CD4-positive, alpha-beta T cell treated with Interleukin-17A for 4 hours (primary cell): ENCODE measurements at places on chromosomes 7 and 10.

GRCh38 chr10:77310288-77310840 lies 327.2 kb downstream of the KCNMA1 start:
- no peak for DNase-seq

DNA sequence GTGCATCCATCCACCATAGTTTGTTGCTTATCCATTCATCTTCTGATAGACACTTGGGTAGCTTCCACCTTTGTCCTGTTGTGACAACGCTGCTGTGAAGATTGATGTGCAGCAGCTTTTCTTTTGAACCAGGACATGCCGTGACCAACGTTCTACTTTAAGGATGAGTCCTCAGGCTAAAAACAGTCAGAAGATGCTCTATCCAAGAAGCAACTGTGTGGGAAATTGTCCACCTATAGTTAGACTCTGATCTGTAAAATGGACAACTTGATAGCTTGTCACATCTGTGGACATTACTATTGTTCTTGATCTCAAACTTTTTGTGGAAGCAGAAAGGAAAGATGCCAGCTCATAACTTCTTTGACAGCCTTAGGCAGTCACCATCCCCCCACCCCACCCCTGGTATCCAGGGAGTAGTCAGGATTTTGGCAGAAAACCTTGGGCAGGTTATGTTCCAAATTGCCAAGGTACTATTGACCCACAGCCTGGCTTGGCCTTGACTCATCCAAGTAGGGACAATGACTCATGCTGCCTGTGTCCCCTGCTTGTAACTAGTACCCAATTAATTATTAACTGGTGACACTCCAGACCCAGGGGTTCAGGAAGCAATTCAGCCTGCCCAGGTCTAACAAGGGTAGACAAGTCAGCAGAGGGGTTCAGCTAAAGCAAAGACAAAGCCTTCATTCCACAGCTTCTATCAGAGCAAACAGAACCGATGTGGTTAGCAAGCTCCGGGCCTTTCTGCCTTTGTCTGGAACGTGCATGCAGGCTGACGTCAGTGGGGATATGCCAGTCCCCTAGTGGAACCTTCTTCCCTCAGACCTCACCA lies 99.6 kb upstream of the ANLN start:
- DNase-seq: no peak

GRCh38 chr10:1360011-1360557 lies 303.9 kb downstream of the WDR37 start:
- DNase-seq: no peak

GRCh38 chr7:116229366-116229765 lies 19.0 kb downstream of the TES start:
- no peak for DNase-seq

DNA sequence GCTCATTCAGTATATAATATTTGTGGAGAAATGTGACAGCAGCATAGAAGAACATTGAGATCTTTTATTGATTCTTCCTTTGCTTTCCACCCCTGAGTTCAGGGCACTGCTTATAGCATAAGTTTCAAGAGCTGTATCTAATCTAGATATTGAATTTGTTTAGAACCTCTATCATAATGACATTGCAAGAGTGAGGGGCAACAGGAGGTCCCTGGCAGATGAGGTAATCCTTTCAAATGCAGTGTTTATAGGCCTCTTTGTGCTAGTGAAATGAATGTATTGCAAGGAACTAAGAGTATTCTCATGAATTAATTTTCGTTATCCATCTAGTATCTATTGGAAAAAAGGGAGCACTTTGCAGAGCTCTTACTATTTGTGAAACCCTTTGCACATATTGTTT lies 167.2 kb upstream of the FERD3L start:
- no peak for DNase-seq

GRCh38 chr7:39299695-39300094 lies 266.5 kb upstream of the YAE1 start:
- DNase-seq: no peak

GRCh38 chr7:94252971-94253370 lies 141.7 kb upstream of the COL1A2 start:
- no peak for DNase-seq

- no peak for DNase-seq
These were observed 36.5 kb downstream of the ITPRID1 start for GRCh38 chr7:31550432-31550831.

GRCh38 chr7:123608991-123609882 lies 7.6 kb downstream of the ASB15 start:
- DNase-seq: no peak

DNA sequence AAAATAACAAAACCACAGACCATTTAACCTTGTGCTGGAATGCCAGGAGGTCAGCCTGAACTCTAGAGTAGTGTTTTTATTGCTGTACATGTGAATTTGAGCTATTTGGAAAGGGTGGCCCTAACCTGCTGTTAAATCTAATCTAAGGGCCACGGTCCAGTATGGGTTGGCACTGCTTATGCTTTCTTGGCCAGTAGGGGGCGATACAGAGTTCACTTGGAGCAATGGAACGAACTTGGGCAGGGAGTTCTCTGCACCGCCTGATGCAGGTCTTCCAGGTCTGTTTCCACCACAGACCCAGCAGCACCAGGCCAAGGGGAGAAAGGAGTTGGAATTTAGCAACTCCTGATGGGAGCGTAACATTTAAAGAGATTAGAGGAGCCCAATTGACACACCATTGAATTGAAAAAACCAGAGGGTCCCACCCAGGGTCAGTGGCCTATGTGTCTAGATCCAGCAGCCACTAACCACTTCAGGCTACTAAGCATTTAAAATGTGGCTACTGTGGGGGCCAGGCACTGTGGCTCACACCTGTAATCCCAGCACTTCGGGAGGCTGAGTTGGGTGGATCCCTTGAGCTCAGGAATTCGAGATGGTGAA lies 75.7 kb upstream of the EFCAB10 start:
- peak; percentile 82 for DNase-seq

DNA sequence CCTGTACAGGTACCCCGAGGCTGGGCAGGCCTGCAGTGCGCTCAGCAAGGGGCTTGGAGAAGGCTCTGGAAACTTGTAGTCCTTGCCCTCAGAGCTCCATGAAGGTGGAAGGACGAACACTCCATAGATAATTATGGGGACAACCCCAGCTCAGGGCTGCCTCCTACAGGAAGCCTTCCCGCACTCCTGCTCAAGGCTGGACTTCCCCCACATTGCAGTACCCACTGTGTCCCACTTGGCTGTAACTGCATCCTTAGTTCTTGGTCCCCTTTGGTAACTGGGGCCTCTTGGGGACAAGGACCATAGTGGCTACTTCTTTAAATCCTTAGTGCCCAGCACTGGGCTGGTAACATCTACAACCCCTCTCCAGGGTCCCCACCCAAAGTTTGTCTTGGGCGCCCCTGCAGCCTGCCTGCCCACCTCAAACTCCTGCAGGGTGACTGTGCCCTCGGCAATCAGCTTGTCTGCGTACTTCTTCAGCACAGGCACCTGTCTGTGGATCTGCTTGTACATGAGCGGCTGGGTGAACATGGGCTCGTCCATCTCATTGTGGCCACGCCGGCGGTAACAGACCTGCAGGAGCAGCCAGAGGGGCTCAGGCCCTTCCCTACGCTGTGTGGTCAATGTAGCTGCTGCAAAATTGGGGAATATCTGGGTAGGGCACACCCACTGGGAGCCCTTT lies 17.1 kb downstream of the OGDHL start:
- DNase-seq: no peak

GRCh38 chr10:117284716-117285494 lies 44.0 kb downstream of the SLC18A2 start:
- DNase-seq: no peak

DNA sequence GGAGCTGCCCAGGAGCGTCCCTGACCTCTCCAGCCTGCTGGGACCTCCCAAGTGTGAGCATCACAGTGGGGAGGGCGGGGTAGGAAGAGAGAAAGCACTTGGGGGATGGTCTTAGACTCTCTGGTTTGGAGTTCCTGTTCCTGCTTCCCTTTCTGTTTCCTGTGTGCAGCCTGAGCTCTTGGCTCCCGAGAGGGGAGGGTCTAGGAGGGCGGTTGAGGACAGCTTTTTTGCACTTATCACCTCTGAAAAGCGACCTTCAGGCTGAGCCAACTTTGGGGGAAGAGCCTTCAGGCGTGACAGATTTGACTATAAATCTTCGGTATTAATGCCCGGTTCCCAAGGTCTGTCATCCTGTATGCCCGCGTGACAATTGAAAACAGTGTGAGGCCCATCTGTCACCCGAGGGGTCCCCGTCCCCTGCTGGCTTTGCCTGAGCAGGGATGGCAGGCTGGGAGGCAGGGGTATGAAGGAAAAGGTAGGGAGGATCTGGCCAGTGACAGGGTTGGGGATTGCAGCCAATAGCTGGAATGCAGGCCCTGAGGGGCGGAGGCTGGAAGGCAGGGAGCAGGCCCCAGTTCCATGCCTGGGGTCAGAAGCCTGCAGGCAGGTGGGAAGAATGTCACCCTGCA lies 78.6 kb downstream of the CDH23 start:
- DNase-seq: no peak

DNA sequence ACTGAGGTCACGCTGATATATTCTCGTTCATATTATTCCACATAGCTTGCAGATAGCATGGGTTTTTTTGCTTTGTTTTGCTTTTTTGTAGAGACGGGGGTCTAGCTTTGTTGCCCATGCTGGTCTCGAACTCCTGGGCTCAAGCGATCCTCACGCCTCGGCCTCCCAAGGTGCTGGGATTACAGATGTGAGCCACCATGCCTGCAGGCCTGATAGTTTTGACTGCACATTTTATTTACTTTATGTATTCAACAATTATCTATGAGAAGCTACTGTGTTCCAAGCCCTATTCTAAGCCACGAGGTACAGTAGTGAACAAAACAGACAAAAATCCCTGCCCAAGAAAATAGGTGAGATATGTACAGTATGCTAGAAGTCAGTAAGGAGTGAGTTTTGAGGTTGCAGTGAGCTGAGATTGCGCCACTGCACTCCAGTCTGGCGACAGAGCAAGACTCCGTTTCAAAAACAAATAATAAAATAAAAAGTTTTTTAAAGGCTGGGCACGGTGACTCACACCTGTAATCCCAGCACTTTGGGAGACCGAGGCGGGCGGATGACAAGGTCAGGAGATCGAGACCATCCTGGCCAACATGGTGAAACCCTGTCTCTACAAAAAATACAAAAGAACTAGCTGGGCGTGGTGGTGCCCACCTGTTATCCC lies 1.3 kb upstream of the YWHAG start:
- no peak for DNase-seq

GRCh38 chr7:124201768-124202349 lies 169.0 kb upstream of the TMEM229A start:
- DNase-seq: no peak

- DNase-seq: peak; percentile 77
These were observed 940 bp upstream of the PSD start for GRCh38 chr10:102419269-102420180.

GRCh38 chr10:124710266-124710881 lies 33.8 kb downstream of the FAM53B start:
- DNase-seq: no peak

- peak; percentile 69 for DNase-seq
These were observed 88.5 kb upstream of the ATP6V0A4 start for GRCh38 chr7:138886501-138886917.

GRCh38 chr10:90905925-90906324 lies 15.0 kb downstream of the ANKRD1 start:
- no peak for DNase-seq

GRCh38 chr7:33243319-33243881 lies 114.0 kb downstream of the BBS9 start:
- DNase-seq: no peak

- DNase-seq: no peak
These were observed 181.4 kb downstream of the SUGCT start for GRCh38 chr7:40316176-40316575.

DNA sequence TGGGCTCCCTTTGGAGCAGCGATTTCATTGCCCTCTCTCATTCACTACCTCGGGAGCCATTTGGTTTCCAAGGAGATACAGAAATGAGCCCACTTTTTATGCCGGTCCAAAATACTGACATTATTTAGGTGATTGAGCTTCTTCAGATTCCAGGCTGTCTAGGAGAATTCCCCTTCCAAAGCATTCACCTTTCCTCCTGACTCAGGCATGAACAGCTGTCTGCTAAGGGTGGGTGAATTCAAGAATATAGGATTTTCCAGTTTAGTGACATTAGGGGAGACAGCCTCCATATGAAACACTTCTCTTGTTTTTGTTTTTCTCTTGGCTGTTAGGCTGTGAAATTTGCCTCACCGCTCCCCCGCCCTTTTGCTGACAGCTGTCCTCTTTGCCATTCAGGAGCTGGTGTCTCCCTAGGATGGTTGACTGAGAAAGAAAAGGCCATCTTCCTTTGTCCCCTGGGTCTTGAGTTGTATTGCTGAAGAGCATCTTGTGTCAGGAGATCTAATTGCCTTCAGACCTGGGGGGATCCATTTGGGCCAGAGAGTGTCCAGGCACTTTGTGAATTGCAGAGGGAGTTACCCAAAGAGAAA lies 56.7 kb downstream of the LRRC4 start:
- no peak for DNase-seq

DNA sequence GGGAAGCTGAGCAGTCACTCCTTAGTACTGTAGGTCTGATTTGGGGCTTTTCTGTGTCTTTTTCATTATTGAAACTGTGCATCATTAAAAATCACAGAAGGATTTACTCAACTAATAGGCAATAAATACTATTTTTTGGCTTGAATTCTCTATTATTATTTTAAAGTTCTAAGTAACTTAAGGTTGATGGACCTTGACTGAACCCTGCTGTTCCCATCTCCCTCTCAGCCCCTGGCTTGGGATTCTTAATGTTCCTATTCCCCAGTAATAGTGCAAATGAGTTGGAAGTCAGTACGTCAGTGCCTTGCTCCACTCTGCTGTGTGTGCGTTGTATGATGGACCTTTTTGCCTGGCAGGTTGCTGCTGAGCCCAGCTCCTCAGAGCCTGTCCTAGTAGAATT lies 166.3 kb downstream of the SND1 start:
- DNase-seq: no peak

GRCh38 chr7:143954544-143954943 lies at the start of gene OR2F1:
OR2F1 (plus strand) TSS chr7:143954844; CDS start chr7:143959971, 5,127 bp downstream.
- no peak for DNase-seq

GRCh38 chr10:119296703-119297102 lies 89.3 kb downstream of the GRK5 start:
- no peak for DNase-seq

DNA sequence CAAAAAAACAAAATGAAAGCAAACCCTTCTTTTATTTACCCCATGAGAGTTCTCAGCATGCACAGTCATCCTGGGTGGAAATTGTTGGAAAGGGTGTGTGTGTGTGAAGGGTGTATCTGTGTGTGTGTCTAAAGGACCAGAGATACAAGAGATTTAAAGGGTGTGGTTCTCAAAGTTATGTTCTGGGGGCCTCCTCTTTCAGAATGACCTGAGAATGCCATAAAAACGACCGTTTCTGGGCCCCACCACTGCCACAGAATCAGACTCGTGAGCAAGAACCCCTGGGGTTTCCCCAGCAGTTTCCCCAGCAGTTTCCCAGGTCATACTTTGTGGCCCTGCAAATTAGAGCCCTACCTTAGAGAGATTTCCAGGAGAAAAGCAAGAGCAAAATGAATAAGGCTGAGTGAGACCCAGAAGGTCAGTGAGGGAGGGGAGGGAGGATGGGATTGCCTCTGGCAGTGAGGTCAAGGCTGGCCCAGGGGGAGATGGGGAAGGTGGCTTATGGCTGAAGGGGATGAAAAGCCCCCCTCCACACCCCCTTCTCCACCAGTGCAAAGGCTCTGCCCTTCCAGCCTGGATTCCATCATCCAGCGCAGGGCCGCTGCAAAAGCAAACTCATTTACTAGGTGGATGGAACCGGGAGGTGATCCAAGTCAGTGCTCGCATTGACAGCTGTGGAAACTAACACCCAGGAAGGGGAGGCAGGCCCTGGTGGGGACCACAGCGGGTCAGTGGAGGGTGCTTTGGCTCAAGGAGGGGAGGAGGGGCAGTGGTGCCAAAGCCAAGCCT lies 10.2 kb downstream of the PYROXD2 start:
- no peak for DNase-seq
